ENCODE measurements at places on chromosomes 2 and 18.

DNA sequence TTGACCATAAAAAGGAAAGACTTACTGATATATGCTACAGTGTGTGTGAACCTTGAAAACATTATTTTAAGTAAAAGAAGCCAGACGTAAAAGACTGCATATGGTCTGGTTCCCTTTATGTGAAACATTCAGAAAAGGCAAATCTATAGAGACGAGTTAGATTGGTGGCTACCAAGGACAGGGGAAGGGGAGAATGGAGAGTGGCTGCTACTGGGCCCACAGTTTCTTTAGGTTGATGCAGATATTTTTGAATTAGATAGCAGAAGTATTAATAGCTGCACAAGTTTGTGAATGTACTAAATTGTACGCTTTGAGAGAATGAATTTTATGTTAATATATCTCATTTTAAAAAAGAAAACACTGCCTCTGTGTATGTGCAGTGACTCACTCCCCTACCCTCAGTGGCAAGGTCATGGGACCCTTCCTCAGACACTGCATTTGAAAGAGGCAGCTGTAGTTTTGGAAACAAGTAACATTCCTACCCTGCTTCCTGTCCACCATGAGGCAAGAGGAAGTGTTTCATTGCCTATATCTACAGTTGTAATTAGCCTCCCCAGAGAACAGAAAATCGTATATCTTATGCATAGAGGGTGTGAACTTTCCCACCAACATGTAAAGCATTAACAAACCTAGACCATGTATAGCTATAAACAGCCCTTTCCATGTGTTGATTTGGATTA is 29.8 kb upstream of the ARMC9 start:
- DNase-seq, result no peak

- DNase-seq, result no peak
Measured at GRCh38 chr2:47050021-47050760, 104.9 kb downstream of the STPG4 start.

DNA sequence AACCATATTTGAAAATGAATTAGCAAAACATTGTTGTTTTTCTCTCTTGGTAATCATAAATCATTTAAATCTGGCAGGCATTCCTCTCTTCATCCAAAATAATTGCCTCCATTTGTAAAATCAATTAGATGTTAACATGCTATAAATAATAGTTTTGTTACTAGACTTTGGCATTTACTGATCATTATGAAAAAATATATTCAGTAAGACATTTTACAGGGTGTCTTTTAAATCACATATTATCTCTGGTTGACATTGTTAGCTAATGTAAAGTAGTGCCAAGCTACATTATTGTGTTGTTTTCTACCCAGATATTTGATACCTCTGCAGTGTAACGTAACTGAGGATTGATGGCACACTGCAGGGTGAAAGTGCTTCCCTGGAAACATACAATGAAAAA is 31.8 kb upstream of the DLX1 start:
- no peak for DNase-seq

DNA sequence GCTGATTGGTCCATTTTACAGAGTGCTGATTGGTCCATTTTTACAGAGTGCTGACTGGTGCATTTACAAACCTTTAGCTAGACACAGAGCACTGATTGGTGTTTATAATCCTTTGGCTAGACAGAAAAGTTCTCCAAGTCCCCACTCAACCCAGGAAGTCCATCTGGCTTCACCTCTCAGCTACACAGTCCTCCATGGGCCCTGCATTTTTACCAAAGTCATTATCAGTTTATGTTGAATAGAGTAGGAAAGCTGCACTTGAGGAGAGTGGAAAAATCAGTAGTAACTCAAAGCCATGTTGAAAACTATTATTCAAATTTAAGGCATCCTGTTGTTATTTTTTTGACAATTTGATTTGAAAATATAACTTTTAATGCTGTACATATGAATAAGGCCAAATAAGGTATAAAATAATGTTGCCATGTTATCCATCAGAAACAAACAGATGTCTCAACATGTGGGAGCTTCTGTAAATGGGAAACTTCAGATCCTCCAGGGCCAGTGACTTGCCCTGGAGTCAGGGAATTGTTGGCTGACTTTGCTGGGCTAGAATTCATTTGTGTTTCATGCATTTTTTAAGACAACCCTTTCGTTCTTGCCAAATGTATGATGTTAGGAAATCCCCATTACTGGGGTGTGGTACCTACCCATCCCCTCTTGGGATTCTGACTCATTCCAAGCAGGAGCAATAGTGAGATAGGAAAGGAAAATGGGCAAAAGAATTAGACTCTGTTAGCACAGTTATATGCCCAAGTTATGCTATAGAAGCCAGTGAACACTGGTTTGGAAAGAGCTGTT is 37.8 kb upstream of the CCDC195 start:
- no peak for DNase-seq

DNA sequence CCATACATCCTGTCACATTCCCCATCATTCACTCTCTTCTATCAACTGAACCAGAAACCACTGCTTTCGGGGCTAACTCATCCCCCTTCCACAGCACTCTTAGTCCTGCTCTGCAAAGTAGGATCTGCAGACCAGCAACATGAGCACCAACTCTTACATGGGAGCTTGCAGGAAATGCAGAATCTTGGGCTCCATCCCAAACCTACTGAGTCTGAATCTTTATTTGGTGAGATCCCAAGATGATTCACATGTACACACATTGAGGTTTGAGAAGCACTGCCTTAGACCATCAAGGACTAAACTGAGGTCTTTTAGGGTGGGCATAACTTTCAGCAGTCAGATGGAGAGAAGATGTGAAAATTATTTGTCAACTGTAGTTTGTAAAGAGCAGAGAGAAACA is 235.6 kb upstream of the EPHA4 start:
- no peak for DNase-seq

DNA sequence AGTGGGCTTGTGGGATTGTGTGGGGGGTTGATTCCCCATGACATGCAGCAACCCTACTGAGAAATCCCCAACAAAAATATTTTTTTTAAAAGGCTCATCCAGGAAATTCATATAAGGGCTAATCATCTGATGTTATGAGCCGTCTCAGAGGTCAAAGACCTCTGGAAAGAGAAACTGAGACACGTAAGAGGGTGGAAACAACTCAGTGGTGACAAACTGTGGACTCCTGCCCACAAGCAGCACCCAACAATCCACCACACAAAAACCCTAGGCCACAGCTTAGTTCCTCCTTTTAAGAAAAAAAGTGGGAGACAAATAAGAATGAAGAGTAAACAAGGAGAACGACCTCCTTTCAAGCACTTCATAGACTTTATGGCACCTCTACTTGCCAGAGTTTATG is 1096.1 kb upstream of the NRXN1 start:
- no peak for DNase-seq
